Lower lobe of right lung (tissue), 2 donors: ENCODE measurements at places on chromosomes 2 and 18. TPM values are rescaled to one million over a fixed set of nuclear protein-coding genes. Genes with fewer than 3 reads are reported as not detected.

VWA3B gene
- total RNA-seq = 7.9 TPM

TANC1 gene
- 39.5 TPM for total RNA-seq

CD8A gene
- 5.5 TPM for total RNA-seq

MC5R gene
- total RNA-seq = not detected

GORASP2 gene
- 64.9 TPM for total RNA-seq

HOXD12 gene
- not detected for total RNA-seq

HAUS1 gene
- total RNA-seq = 17.8 TPM

UCN gene
- 4.0 TPM for total RNA-seq

DLX2 gene
- not detected for total RNA-seq

GRCh38 chr2:227657199-227657845 lies 9.3 kb upstream of the SCYGR5 start:
- DNase-seq = no peak

- DNase-seq = no peak
Observed at GRCh38 chr2:57880967-57881366, 165.6 kb upstream of the VRK2 start.

- DNase-seq = no peak
Observed at GRCh38 chr2:223929571-223930102, 15.5 kb downstream of the WDFY1 start.

- DNase-seq = no peak
Observed at GRCh38 chr2:119436993-119437772, 5.5 kb downstream of the TMEM37 start.

DNA sequence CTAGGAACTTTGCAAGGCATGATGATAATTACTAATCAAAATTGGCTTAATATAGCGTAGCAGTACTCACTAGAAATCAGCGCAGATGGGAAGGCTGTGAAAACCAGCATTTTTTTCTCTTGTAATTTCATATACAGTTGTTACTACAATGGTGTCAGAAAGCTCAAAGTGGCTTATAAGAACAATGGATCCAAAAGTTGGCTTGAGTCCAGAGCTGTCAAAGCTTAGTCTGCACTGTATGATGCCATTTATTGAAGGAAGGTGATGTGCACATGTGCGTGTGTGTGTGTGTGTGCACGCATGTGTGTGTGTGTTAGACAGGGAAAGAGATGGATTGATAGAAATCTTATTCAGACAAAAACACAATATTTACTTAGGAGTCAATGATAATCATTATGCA lies 341.3 kb downstream of the TGIF1 start:
- DNase-seq = no peak

GRCh38 chr2:132638313-132639040 lies 31.5 kb downstream of the LYPD1 start:
- no peak for DNase-seq

DNA sequence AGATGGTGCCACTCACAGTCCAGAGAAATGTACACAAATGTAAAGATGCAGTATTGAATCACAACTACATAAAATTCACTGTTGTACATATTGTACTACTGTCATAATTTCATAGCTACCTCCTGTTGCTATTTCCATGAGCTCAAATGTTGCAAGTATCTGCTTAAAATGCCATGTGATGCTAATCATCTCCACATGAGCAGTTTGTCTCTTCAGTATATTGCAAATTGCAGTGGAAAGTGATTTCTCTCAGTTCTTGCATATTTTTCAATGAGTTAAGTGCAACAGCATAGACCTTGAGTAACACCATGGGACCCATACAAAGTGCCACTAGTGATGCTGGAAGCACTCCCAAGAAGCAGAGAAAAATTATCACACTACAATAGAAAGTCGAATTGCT lies 51.9 kb downstream of the MAIP1 start:
- DNase-seq = no peak

- DNase-seq = no peak
Observed at GRCh38 chr18:9862686-9863085, 23.1 kb upstream of the TXNDC2 start.

GRCh38 chr2:231219289-231219688 lies 20.9 kb downstream of the ARMC9 start:
- no peak for DNase-seq

DNA sequence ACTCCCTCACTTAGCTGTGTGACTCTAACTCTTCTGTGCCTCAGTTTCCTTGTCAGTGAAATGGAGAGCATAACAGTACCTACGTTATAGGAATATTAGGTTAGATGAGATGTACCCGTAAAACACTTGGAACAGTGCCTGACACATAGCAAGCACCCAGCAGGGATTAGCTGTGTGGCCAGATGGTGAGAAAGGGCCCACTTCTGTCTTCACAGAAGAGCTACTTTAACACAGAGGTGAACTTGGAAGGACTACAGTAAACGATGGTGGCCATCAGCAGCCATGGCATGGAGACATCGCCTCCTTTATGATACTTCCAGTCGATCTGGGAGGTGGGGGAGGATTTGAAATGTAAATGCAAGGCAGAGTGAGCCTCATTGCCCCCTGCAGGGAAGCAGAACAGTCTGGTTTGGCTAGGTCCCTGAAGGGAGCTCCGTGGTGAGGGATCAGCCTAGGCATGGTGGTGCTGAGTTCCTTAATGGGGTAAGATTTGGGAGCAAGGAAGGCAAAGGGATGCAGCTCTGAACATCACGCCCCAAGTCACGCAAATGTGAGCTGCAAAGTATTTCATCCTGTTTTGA lies 101.7 kb upstream of the ALPP start:
- DNase-seq = no peak

GRCh38 chr18:25669741-25670140 lies 317.8 kb upstream of the ZNF521 start:
- no peak for DNase-seq

DNA sequence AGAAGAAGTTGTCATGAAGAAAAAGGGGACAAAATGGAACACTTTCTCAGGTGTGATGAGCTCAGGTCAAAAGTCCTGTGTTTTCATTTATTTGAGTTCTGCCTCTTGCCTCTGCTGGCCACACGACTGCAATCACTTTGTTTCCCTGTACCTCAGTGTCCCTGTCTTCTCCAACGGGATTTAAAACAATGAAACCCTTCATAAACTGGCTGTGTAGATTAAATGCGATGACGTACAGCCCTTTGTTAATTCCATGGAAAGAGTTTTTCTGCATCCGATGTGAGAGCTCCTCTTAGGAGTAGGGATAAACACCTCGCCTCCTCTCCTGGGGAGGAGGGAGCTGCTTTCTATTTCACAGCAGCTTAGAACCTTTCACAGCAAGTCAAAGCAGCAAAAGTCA lies 51.5 kb upstream of the CNGA3 start:
- DNase-seq = no peak

GRCh38 chr2:153047220-153047619 lies 328.8 kb downstream of the ARL6IP6 start:
- no peak for DNase-seq

DNA sequence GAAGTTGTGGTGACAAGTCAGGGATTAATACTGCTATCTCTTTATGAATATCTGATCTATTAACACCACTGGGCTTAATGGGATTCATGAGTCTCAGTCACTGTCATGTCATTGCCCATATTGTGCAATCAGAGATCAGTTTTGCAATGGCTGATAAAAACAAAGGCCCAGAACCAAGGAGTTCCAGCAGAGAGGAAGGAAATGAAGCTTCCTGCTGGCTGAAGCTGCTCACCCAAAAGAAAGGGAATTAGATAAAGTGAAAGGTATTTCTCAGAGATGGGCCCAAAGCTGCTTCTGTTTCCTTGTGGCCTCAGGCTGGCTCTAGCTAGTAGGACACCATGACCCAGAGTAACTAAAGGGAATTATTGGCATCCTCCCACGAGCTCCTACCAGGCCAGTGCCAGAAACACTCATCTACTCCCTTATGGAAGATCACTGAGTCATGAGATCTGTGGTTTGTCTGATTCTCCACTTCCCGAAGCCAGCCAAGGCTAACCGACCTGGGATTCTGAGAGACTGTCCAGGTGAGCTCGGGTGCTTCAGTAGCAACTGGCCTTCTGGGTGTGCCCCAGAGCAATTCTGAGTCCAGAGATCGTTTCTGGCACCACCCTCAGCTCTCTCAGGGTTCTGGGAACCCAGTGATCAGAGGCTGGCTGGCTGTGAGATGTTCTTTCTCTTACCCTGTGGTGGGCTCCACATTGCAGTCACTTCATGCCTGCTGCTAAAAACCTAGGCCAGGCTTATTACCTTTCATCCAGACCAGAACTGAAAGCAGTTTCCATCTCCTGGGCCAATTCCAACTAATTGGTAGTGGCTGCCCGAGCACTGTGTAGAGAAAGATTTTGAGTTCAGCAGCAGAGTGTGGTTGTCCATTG lies 129.5 kb upstream of the PELI1 start:
- DNase-seq = no peak

DNA sequence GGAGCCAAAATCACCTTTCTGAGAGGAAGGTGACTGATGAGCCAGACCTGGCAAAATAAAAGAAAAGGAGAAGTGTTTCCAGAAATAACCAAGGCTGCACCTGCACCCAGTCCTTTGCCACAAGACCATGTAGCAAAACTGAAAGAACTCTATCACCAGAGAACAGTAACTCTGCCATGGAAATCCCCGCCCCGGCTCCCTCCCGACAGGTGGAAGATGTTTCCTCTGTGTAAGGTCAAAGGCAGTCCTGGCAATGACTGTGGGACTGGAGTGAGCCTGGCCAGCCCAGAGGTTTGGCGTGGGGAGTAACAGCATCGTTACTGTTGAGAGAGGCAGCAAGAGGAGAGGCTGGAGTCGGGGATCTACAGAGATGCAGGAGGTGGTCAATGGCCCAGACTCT lies 42.3 kb downstream of the SPRED2 start:
- DNase-seq = no peak

DNA sequence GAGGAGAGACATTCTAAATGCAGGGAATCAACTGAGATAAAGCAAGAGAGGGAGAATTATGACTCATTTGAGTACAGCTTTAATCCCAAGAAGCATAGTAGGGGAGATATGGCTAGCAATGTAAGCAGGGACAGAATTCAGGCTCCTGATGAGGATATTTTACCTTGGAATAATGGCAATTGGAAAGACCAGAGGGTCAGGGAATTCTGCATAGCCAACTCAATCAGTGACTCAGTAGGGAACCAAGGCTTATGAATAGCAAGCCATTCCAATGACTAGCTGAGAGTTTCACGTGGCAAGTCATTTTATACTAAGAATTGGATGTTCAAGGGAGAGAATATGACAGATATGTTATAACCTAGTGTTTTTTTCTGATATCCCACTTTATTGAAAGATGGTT lies 563.8 kb upstream of the NETO1 start:
- no peak for DNase-seq

DNA sequence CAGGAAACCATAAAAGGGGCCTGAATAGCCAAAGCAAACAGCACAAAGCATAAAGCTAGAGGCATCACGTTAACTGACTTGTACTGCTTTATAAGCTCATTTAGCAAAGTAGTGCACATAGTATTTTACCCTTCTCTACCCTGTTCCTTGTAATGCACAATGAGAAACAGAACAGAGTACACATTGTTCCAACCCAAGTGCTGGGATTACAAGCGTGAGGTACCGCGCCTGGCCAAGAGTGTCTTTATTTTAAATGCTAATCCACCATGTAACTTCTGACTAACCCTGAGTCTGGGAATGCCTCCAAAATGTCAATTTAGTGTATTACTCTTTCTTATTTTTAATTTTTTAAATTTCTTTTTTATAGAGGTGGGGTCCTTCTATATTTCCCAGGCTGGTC lies 46.4 kb upstream of the STON1 start:
- DNase-seq = no peak

- no peak for DNase-seq
Observed at GRCh38 chr18:54119524-54120019, 104.9 kb downstream of the MBD2 start.

DNA sequence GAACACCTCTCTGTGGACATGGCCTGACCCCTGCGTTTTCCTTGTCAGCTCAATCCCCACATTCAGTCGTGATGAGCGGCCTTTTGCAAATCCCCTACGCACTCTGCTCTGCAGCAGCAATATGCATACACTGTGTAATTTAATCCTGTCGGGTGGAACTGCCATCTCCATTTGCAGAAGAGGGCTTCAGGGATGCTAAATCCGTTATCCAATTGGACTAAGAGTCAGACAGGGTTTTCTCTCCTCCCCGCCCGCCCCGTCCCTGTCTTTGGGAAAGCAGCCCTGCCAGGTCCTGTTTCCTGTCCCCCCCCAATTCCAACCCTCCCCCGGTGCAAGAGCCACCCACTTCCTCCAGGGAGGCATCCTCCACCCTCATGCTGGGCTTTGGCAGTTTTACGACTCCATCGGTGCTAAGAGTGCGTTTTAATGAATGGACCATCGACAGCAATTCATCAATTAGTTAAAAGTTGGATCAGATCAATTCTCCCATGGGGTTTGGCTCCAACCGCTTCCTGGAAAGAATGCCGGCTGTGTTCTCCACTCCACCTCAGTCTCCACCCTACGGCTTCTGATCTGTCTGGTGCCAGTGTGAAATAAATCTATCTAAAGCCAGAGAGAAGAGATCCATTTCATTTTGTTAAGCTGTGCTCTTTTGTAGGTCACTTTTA lies 53.5 kb upstream of the ASAP2 start:
- DNase-seq = no peak

- DNase-seq = no peak
Observed at GRCh38 chr2:102049756-102050443, 58.1 kb downstream of the IL1R2 start.

DNA sequence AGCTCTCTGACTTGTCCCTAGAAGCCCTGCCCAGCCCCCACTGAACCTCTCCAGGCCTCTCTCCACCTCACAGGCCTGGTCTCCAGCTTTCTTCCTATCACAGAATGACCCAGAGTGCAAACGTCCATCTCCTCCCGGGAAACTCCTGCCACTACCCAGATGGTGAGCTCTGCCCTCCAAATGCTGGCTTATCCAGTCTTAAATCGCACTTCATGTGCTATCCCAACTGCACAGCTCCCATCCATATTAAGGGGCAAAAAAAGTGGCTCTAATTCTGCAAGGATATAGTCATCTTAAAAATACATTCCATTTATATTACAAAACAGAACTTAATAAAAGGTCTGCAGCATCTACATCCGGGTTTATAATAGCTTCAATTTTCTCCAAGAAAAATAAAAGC lies 70.8 kb upstream of the CDC42EP3 start:
- DNase-seq = no peak

DNA sequence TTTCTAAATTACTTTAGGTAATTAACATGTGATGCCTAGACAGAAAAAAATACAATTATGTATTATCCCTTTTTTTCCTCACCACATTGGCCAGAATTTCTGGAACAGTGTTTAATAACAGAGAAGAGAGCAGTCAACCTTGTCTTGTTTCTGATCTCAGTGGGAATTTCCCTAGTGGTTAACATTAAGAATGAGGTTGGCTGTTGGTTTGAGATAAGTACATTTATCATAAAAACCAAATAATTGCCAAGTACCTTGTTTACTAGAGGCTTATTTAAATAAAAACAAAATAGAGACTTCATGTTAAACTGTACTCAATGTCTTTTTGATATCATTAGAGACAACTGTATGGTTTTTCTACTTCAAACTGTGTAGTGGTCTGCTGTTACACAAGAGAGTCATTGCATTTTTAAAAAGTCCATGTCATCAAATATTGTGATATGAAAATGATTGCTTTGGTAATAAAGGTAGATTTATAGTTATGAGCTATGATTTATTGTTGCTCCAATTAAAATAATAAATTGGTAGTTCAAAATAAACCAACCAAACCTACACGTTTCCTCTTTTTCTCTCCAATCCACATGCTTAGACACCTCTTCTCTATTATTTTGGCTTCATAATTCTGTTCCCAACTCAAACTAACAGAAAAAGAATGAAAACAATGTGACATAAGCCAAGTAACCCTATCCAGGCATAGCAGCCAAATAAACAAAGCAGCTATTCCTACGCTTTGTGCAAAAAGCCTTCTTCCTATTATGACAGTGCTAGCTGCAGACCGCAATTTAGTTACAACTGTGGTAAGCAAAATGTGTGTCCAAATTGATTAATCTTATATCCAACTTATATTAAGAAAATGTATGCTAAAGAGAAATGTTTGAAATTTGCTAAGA lies 20.9 kb upstream of the TANK start:
- DNase-seq = no peak
